ENCODE measurements at places on chromosomes 1 and 21.

DNA sequence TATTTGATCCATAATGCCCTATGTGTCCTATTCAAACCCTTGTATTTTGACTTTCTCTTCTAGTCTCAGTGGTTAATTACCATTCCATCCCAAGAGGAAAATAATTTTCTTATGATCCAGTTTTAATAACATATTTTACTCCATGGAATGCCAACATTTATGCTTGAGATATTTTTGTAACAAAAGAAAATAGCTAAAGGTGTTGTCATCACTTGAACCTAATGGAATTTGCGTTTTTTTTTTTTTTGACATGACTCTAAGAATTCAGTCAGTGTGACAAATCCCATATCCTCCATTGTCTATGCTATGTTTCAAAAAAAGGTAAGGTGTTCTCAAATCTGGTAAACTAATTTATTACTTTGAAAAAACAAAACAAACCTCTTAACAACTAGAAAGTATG is 324.1 kb upstream of the ADAMTS5 start:
- DNase-seq: no peak

- DNase-seq: no peak
Observed at GRCh38 chr1:44610527-44611148, 63.6 kb downstream of the TMEM53 start.

DNA sequence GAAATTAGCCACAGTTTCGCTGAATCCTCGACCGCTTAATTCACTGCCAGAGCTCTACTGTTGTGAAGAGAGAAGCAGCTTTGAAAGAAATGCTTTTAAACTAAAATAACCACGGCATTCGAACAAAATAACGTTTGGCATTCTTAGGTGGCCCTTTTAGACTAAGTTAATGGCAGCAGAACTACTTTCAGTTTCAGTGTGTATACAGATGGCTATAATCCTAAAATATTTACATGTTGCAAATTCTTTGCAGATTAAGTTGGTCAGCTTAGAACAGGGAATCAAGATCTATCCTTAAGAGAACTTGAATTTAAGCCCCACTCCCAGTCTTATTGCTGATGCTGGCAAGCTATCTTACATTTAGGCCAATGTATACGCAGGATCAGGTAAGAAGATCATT is 62.7 kb downstream of the ADSS2 start:
- DNase-seq: no peak

GRCh38 chr21:40060083-40060677 is 192.9 kb downstream of the PCP4 start:
- no peak for DNase-seq

DNA sequence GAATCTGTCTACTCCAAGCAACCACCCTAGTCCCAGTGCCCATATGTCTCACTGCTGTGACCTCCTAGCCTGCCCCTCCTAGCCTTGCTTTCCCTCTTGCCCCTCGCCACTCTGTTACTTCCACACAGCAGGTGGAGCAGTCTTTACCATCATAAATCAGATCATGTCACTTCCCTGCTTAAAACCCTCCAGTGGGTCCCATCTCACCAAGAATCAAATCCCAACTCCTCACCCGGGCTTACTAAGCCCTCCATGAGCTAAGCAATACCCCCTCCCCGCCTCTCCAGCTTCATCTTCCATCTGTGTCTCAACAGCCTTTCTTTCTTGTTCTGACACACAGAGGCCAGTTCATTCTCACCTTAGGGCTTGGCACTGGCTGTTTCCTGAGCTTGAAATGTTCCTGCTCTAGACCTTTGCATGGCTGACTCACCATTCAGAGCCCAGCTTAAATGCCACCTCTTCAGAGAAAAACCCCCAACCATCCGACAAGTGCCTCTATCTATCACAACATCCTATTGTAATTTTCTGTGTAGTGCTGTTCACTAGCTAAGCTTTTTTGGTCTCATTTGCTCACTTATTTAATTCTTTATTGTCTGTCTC is 22.3 kb downstream of the KNCN start:
- no peak for DNase-seq

DNA sequence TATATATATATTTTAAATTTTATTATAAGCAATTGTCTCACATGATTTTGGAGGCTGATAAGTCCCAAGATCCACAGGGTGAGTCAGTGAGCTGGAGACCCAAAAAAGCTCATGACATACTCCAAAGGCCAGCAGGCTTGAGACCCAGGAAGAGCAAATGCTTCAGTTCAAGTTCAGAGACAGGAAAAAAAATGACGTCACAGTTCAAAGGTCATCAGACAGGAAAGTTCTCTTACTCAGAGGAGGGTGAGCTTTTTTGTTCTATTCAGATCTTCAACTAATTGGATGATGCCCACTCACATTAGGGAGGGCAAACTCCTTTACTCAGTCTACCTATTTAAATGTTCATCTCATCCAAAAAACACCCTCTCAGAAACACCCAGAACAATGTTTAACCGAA is 18.2 kb downstream of the RXRG start:
- DNase-seq: no peak

GRCh38 chr21:42309753-42310213 is 5.4 kb downstream of the TFF3 start:
- DNase-seq: peak; percentile 83

DNA sequence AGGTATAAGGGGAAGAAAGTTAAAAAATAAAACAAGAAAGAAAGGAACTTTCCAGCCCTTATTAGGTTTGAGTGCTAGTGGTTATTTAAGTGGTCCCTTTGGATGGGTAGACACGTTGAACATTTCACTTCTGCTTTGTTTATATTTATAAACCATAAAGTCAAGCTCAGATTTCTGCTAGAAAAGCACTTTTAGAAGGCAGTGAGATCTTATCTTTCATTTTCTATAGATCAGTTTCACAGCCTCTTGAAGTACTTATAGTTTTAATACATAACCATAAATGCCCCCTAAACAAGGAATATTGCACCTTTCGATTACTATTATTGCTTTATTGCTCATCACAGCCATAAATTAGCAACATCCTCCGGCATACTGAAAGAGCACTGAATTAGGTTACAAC is 446.8 kb upstream of the PLXNA2 start:
- no peak for DNase-seq

- DNase-seq: no peak
Observed at GRCh38 chr1:179141592-179142251, 59.9 kb downstream of the TOR3A start.

DNA sequence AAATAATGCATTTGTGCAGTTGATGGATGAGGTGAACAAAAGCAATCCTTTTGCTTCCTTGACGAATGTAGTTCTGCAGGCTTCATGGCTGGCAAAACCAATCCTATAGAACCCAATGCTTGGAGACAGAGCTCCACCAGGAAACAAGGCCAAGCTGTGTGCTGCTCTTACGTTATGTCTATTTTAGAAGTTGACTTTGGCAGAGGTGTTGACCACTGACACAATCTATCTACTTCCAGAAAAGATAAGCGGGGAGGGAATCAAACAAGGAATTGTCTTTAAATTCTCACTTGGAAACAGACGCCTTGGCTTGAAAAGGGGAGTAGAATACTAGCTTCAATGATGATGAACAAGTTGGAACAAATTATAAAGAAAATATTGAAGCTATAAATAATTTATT is 211.2 kb downstream of the SETD4 start:
- DNase-seq: no peak

GRCh38 chr1:31214316-31215064 is 25.2 kb downstream of the NKAIN1 start:
- no peak for DNase-seq

- no peak for DNase-seq
Observed at GRCh38 chr1:39681294-39681693, 9.4 kb upstream of the NT5C1A start.

GRCh38 chr1:236862615-236863211 is 67.6 kb downstream of the MTR start:
- DNase-seq: no peak

GRCh38 chr1:33928251-33928650 is 64.4 kb downstream of the HMGB4 start:
- DNase-seq: no peak

GRCh38 chr1:99606306-99606705 is 39.6 kb upstream of the PALMD start:
- no peak for DNase-seq

- DNase-seq: no peak
Observed at GRCh38 chr1:57959531-57960241, 535.8 kb upstream of the DAB1 start.

DNA sequence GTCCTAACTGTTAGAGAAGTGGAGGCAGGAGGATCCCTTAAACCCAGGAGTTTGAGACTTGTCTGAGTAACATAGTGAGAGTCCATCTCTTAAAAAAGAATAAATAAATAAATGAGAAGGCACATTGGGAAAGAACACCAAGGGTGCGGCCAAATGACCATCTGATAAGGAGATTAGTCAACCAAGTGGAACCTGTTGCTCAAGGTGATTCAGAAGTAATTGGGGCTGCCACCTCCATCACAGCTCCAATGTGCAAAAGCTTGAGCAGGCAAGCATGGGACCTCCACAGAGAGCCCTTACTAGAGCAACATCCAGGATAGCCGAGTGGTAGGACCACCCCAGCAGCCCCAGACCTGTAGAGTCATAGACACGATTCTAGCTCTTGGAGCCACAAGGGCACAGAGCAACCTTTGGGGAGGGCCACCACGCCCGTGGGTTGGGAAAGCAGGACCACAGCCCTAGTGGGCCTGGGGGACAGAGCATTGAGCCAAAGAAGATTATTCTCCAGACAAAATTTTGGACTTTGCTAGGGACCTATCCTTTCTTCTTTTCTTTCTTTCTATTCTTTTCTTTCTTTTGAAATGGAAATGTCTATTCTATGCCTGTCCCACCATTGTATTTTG is 40.9 kb downstream of the KCNK1 start:
- DNase-seq: no peak

DNA sequence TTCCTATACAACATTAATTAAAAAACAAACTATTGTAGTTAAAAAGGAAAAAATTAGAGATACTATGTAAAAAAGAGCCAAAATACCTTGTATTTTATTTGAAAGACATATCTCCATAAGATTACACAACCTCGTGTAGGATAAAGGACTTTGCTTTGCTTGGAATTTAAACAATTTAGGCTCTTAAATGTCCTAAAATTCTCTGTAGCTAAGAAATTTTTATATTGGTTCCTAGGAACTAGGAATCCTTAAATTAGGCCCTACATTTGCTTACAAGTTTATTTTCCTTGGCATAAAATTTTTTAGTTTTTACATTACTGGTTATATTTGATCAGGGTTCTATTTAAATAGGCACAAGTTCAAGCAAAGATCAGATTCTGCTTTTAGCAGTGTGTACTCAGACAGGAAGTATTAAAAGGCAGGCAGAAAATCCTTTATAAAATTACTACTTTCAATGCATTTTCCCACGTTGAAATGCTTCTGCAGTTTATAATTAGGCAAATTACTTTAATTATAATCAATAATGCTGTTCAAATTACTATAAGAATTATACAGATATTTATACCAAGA is 3.4 kb upstream of the ANGPTL3 start:
- no peak for DNase-seq

- DNase-seq: no peak
Observed at GRCh38 chr1:79760531-79760930, 754.0 kb upstream of the ADGRL4 start.

GRCh38 chr1:226461087-226461486 is 53.2 kb upstream of the PARP1 start:
- no peak for DNase-seq

- DNase-seq: no peak
Observed at GRCh38 chr21:40766381-40766780, 80.6 kb downstream of the DSCAM start.

DNA sequence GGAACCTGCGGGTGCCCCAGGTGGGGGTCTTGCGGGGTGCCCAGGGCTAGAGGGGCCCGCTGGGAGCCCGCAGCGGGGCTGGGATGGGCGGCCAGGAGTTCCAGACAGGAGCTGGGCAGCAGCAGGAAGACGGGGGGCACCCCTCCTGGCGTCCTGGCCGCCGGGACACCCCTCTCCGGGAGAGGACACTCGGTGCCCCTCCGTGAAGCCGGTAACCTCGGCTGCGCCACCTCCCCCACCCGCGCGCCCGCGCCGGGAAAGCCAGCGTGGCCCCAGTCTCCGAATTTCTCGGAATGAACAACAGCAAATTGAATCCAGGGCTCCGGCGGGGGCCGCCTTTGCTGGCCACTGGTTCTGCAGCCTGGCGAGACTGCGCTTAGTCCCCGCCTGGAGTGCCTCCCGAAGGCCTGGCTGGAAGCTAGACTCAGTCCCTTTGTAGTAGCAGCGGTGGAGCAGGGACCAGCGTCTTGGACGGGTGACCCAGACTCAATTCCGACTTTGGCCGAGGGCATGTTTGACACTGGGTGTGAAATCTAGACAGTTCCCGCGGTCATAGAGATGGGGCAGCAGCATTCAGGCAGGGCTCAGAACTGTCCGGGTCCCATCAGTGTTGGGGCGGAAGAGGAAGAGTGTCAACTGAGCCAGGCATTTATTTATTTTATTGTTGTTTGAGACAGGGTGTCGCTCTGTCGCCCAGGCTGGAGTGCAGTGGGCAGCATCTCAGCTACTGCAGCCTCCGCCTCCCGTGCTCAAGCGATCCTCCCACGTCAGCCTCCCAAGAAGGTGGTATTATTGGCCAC is 773 bp downstream of the IFNGR2 start:
- DNase-seq: peak; percentile 30

Measured in mesothelial cell of epicardium (in vitro differentiated cells).